NCI-H446 treated with DMSO at 0.1 percent for 48 hours (cell line): ENCODE measurements at places on chromosomes 12 and 14.

- no peak for DNase-seq
Observed at GRCh38 chr12:68304626-68305025, 27.5 kb downstream of the MDM1 start.

GRCh38 chr14:79175671-79176070 is 1005.5 kb downstream of the NRXN3 start:
- DNase-seq: no peak

DNA sequence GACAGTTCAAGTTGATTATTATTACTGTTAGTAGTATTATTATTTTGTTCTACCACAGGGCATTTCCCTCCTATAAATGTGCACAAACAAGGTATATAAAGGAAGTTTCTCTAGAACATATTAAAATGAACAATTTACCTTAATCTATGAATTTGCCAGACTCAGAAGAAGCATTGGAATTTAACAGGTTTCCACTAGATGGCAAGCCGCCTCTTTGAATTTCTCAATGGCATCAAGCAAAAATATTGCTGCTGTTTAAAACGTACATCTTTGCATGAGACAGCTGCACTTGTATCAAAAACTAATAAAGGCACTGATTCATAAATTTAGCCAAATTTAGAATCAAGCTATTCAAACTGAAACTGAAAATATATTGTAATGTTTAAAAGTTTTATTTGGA is 34.6 kb upstream of the MIS18BP1 start:
- no peak for DNase-seq

DNA sequence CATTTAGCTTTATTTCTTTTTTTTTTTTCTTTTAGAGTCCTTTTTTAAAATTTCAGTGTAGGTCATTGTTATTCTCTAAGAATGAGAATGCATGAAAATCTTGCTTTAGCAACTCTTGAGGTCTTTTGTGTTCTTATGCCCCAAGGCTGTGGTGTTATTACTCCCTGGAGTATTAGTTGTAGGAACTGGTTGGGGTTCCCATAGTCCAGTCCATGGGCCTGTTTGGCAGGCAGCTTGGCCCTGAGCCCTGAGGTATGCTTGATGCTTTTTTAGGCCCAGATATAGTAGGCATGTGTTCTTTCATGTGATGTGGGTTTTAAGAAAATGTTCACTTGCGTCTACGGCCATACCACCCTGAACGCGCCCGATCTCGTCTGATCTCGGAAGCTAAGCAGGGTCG is 1.6 kb downstream of the FAM234B start:
- DNase-seq: no peak

GRCh38 chr12:63935361-63935760 is 90.9 kb downstream of the SRGAP1 start:
- no peak for DNase-seq
